Stimulated activated CD8-positive, alpha-beta memory T cell treated with anti-CD3 and anti-CD28 coated beads, Interleukin-15, amount 100 ng/mL, for 24 hours (primary cell): ENCODE measurements at places on chromosomes 2 and 18.

DNA sequence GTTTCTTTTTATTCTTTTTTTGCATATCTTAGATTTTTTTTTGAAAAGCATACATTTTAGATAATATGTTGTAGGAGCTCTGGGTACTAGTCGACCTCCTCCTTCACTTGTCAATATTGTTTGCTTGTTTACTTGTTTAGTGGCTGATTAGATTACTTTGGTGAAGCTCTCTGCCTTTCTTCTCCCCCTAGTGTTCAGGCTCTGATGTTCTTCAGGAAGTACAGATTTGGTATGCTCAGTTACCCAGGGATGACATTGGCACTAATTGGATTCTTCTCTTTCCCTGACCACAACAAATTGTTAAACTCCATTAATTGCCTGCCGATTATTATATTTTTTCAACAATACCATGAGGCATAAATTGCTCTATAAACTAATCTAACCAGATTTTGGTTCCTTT lies 491.2 kb downstream of the SUCLG1 start:
- DNase-seq = no peak

- DNase-seq = peak; percentile 47
Observed at GRCh38 chr2:27262379-27263286, at the start of gene SLC30A3. SLC30A3 (minus strand) TSS chr2:27263047; CDS start chr2:27262906, 141 bp downstream.

DNA sequence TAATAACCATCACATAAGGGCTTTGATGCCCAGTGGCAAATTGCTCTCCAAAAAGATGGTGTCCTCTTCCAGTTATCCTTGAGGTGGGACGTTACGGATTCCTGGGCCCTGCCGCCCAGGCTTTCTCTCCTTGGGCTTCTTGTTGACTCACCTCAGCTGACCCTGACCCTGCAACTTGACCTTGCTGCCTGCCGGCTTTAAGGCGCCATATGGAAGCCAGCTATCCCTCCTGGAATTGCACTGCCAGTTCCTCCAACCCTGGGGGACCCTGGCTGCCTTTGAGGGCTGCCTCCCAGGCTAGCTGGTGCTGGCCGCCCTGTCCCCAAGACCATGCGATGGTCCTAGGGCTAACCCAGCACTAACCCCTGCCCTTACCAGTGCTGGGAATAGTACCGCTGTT lies 28.3 kb upstream of the B3GNT7 start:
- no peak for DNase-seq

GRCh38 chr18:58805467-58806187 lies 59.0 kb upstream of the ZNF532 start:
- DNase-seq = no peak

- no peak for DNase-seq
Observed at GRCh38 chr2:69494126-69494525, 56.9 kb upstream of the NFU1 start.

GRCh38 chr2:229843613-229844012 lies 78.2 kb downstream of the TRIP12 start:
- DNase-seq = no peak

- DNase-seq = no peak
Observed at GRCh38 chr2:47897883-47898731, 8.2 kb downstream of the FBXO11 start.

DNA sequence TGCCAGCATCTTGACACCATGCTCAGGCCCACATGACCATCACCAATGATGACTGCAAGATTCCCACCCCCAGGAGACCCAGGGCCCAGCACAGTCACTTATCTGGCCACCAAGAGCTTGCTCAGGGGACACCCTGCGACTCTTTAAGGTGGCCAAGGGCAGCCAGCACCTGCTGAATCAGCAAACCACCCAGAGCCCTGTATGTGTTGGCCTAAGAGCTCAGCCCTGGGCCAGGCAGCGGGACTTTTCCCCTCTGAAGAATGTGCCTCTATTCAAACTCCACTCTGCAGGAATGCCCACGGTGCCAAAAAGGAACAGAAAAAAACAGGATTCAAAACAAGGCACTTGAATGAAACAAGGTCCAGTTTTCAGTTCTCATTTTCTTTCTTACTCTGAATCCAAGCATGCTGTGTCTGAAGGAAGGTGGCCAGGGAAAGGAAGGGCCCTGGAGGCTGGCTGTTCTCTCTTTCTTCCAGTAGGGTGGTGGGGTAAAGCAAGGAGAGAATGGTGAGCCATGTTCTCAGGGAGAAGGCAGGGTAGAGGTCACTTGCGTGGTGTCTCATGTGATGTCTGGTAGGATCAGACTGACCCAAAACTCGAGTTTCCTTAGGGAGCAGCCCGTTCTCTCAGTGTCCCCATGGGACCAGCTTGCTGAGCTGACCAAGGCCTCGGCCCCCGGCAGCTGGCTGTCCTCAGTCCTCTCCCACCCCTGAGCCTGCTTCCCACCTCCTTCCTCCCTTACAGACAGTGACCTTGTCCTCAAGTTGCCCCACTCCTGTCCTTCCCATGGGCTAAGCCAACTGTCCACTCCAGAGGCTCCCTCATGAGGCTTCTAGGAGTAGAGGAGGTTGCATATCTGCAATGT lies 150.0 kb downstream of the RNF152 start:
- no peak for DNase-seq

- no peak for DNase-seq
Observed at GRCh38 chr2:3539836-3540235, 18.3 kb downstream of the RNASEH1 start.

- DNase-seq = no peak
Observed at GRCh38 chr2:127175041-127175721, 44.9 kb downstream of the CYP27C1 start.

GRCh38 chr18:74013955-74014354 lies 133.7 kb downstream of the FBXO15 start:
- no peak for DNase-seq

GRCh38 chr2:31328026-31328425 lies 86.5 kb downstream of the XDH start:
- DNase-seq = no peak

DNA sequence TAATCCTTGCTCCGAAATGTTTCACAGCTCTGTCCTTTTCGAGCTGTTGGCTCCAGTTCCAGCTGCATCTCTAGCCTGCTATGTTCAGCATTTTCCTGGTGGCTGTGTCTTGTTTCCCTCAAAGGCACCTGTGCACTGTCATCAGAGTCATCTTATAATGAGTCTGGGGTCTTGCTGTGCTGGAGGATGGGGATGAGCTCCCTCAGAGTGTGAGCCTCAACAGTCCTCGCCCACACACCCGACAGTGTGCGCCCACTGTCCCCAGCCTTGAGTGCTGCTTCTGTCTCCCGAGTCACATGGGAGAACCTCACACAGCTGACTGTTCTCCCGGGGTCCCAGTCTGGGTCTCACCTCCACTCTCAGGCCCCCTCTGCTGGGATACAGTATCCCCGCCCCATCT lies 25.4 kb downstream of the SPP2 start:
- DNase-seq = no peak

DNA sequence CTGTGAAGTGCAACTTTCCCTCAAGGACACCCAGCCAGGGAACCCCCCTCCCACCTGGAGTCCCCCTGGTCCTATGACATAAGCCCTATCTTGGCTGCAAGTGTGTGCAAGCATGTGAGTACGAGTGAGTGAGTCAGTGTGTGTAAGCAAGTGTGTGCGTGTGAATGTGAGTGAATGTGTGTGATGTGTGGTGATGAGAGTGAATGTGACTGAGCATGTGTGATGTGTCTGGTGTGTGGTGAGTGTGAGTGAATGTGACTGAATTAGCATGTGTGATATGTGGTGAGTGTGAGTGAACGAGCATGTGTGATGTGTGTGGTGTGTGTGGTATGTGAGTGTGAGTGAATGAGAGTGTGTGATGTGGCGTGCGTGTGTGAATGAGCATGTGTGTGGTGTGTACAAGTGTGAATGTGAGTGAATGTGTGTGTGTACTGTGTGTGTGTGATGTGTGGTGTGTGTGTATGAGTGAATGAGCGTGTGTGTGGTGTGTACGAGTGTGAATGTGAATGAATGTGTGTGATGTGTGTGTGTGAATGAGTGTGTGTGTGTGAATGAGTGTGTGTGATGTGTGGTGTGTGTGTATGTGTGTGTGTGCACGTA lies 68.8 kb upstream of the SMAD7 start:
- no peak for DNase-seq

GRCh38 chr2:8380026-8380425 lies 301.8 kb upstream of the ID2 start:
- no peak for DNase-seq

- no peak for DNase-seq
Observed at GRCh38 chr2:181879295-181879694, 12.2 kb upstream of the ITPRID2 start.

GRCh38 chr18:14921547-14921946 lies 173.6 kb downstream of the ANKRD30B start:
- DNase-seq = no peak

DNA sequence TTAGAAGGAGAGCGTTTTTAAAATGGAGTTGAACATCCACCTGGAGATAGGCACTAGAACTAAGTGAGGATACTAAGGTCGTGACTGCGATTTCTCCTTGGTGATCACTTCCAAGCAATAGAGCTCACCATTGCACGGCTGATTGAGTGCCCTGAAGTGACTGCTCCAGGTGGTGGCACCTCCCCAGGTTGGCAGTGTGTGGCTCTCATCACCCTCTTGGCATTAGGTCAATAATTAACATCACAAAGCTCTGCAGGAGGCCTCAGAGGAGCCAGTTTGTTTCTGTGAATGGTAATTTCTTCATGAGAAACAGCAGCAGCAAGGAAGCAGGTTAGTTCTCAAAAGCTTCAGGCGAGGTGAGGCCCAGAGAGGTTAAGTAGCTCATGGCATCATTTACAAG lies 259.6 kb downstream of the CLIP4 start:
- no peak for DNase-seq
